ENCODE measurements at places on chromosomes 16 and 17.

DNA sequence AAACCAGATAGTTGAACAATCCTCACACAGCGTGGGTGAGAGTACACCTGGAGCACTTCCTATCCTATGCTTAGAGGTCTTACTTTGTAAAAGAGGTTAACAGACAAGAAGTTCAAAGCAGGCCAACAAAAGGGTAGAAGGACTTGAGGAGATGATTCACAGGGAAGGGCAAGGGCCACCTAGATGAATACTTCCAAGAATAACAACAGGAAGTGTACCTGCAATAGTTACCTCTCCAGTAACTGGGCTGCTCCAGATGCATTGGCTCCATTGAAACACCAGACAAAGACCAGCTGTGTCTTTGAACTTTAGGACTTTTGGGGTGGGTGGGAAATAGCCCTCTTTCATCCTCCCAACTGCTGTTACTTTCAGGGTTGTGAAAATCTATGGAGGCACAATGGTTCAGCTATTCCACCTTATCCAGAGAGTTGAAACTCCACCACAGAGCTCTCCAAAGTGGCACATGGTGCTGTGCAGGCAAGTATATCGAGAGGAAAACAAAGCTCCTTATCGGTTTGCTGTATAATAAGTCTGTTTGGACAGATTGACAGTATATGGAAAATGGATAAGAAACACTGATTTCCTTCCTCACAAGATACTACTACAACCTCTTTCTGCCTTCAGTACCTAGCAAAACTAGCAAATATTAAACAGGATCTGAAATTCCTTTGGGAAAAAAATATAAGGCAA is 22.7 kb downstream of the RNF43 start:
- DNase-seq = no peak

DNA sequence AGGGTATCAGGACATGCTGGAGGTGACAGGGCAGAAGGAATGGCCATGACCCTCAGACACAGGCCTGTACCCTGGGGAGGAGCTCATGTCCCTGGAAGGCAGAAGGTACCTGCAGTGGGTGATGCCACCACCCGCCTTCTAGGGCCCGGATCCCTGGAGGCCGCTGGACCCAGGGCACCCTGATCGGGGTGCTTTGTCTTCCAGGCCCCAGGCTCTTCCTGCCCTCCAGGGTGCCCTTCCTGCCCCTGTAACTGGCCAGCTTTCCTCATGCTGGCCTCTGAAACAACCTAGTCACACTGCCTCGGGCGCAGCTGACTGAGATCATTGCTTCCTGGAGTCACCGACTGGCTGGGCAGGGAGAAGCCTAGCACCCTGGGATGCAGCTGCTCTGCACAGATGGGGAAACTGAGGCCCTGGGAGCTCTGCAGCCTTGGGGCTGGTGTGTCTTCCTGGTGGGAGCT is 5.8 kb downstream of the ADCY7 start:
- no peak for DNase-seq

DNA sequence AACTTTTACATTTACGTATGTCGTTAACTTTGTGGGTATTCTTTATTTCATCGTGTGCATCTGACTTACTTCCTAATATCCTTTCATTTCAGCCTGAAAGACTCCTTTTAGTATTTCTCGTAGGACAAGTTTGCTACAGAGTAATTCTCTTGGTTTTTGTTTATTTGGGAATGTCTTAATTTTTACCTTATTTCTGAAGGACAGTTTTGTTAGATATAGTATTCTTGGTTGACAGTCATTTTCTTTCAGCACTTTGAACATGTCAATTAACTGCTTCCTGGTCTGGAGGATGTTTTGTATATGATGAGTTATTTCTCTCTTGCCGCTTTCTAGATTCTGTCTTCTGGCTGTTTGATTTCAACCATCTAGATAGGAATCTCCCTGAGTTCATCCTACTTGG is 109.2 kb upstream of the NACA2 start:
- DNase-seq = no peak

GRCh38 chr17:51888816-51889215 is 269.7 kb downstream of the CA10 start:
- DNase-seq = no peak

DNA sequence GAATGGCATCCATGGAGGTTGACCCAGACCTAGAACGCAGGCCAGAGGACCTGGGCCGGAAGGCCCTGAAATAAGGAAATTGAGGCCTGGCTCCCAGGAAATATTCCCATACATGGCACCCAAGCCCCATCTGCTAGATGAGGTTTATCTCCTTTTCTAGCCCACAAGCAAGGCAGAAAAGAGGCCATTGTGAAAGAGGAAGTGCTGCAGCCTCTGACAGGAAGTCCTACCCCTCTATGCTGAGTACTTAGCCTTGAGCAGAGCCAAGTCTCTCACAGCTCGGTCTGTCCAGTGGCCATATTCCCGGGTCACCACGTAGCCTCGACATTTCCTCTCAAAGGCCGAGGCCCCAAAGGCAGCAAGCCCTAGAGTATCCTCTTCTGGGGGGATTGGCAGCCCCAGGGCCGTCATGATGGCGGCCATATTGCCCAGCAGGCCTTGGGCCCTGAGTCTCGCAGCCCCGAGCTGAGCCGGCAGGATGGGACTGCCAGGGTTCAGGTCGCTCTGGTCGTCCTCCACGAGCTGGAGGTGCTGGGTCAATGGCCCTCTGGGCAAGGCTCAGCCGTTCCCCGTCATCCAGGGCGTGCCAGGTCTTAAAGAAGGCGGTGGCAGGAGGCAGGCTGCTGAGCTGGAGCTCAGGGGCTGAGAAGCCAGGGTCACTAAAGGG is 7.8 kb downstream of the CTF1 start:
- no peak for DNase-seq

GRCh38 chr16:85105475-85105874 is 6.8 kb downstream of the CIBAR2 start:
- DNase-seq = no peak

DNA sequence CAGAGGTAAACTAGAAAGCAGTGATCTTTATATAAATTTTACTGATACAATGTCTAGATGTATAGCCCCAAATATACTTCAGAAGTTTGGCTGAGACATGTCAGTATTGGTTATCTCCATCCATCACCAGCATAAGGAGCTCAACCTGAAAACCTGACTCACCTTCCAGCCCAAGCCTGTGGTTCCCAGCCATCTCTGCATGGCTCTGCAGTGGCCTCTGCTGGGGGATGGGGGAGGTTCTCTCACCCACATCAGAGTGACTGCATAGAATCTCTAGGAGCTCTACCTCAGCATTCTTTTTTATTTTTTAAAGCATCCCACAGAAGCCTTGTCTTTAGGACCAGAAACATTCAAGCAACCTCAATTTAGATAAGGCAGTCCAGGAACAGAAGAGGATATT is 27.3 kb downstream of the USP7 start:
- no peak for DNase-seq

DNA sequence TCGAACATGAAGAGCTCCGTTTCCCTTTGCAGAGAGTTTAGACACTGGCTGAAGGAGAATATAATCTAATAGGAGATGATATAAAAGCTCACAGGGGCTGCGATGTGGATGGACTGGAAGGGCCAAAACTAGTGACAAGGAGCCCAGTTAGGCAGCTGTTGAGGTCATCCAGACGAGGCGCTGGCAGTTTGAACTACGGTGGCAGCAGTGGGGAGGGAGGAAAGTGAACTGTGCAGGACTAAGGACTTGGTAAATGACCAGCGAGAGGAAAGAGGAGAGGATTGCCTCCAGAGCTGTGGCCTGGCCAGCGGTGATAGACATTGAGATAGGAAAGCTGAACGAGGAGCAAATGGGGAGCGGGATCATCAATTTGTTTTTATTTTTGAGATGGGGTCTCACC is 14.6 kb upstream of the YWHAE start:
- no peak for DNase-seq

DNA sequence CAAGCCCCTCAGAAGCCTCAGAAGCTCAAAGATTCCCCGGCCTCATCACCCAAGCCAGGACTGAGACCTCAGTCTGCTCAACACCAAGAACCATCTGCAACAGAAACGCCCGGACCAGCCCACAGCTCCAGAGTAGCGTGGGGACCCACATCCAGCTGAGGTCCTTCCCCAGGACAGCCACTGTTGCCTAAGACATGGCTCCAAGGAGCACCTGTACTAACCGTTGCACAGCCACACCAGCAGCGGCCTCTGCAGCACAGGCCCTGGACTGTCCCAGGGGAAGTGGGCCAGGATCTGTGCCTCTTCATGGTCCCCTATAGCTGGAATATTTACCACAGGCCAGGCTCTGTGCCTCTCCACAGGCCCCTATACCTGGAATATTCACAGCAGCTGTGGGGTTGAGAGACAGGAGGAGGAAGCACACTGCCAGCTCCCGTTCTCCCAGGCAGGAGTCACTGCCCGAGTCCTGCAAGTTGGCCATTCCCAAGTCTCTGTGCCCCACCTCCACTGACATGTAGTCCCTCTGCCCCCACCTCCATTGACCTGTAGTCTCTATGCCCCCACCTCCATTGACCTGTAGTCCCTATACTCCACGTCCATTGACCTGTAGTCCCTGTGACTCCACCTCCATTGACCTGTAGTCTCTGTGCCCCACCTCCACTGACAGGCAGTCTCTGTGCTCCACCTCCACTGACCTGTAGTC is 38.5 kb downstream of the RPH3AL start:
- no peak for DNase-seq

- DNase-seq = no peak
Measured at GRCh38 chr17:61323003-61323908, 76.4 kb upstream of the TBX2 start.

- DNase-seq = no peak
Measured at GRCh38 chr17:78670850-78671725, 93.9 kb upstream of the DNAH17 start.

GRCh38 chr16:69085032-69085695 is 20.3 kb upstream of the HAS3 start:
- DNase-seq = no peak

DNA sequence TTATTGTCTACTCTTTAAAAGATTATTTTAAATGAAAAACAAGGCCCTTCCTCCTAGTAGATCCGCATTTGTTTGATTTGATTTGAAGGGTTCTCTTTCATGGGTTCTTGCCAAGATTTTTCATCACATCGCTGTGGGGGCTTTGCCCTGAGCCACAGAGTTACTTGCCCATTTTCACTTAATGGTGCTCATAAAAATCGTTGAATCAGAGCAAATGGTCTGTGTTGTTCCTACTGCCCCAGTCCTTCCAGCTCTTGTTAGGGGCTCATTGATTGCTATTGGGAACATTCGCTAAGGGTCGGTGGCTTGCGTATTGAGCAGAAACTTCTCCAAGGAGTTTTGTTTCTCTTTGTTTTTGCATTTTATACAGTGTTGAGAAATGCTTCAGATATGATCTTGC is 1023.4 kb upstream of the CDH8 start:
- DNase-seq = no peak

DNA sequence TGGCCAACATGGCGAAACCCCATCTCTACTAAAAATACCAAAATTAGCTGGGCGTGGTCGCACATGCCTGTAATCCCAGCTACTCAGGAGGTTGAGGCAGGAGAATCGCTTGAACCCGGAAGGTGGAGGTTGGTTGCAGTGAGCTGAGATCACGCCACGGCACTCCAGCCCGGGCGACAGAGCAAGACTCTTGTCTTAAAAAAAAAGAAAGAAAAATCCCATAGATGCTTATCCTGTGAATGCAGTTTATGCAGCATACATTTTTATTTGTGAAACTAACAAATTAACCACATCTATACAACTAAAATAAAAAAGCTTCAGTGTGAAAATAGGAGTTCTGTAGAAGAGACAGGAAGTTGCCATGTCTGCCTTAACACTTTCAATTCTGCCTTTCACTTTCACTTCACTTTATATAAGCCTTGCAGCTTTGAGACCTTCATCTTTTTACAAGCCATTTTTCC is 7.1 kb downstream of the IGSF6 start:
- no peak for DNase-seq

GRCh38 chr16:21625026-21625425 is 25.6 kb downstream of the METTL9 start:
- no peak for DNase-seq

DNA sequence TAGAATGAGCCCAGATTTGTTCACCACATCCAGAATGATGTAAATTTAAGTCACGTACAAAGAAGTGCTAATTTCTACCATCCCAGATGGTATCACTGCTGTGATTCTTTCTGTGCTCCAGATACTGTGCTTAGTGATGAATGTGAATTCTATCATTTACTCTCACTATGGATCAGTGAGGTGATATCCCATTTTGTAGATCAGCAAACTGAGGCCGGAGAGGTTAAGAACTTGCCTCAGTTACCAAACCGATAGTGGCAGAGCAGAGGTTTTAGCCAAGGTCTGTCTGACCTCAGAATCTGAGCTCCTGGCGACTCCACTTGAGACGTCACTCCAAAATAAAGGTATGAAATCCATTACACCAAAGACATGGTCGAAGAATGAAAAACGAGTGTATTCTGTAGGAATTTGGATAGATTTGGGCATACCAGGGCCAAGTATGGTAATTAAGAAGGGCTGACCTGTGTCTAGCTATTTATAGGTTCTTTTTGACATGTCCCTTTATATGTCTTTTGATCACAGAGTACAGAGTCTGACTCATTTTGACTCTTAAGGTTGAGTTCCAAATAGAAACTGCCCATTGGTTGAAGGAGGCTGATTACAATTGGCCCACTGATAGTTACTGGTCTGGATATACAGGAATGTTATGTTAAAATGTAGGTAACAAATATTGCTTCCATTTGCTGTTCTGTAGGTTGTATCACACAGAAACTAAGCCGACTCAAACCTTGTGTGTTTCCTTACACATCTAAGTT is 10.0 kb downstream of the MAP2K6 start:
- no peak for DNase-seq

DNA sequence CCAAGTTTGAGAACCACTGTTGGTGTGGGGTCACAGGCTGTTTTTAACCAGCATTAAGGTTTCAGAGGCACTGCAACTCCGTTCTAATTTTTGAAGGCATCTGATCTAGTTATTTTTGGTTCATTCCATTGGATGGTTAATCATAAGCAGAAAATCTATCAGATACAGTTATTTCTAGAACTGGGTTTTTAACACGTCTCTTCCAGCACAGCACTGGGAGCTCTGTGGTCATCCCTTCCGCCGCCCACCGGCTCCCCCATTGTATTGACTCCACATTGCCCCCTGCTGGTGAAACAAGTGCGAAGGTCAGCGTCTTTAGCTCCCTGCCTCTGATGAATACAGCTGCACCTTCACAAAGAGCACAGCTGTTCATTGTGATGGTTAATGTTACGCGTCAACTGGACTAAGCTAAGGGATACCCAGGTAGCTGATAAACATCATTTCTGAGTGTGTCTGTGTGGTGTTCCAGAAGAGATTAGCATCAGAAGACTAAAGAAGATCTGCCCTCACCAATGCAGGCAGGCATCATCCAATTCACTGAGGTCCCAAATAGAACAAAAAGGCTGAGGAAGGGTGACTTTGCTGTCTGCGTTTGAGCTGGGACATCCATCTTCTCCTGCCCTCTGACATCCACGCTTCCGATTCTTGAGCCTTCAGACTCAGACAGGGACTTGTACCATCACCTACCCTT is 8.5 kb downstream of the CCL18 start:
- DNase-seq = no peak

DNA sequence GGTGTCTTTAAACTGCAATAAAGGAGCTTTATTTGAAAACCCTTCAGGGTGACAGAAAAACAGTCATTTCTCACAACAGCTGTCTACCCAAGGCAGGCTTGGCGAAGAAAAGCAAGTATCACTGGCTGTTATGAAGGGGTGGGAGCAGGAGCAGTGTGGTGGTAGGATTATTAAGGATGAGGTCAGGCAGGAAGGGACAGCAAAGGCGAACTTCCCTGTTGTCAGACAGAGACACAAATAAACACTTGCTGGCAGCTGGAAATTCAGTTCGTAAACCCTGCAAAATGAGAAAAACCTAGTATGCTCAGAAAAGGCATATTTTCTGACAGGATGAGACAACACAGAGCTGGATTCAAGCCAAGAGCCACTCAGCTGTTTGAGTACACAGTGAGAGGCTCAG is 416.3 kb upstream of the CDH5 start:
- no peak for DNase-seq

- peak; percentile 93 for DNase-seq
Measured at GRCh38 chr17:40582328-40582901, 17.1 kb upstream of the CCR7 start.

Data from NCI-H1436 treated with DMSO at 0.1 percent for 48 hours (cell line).